NCI-H510A (cell line): ENCODE measurements at places on chromosomes 5 and 9.

GRCh38 chr5:78182838-78183237 is 111.7 kb downstream of the AP3B1 start:
- DNase-seq, result no peak

DNA sequence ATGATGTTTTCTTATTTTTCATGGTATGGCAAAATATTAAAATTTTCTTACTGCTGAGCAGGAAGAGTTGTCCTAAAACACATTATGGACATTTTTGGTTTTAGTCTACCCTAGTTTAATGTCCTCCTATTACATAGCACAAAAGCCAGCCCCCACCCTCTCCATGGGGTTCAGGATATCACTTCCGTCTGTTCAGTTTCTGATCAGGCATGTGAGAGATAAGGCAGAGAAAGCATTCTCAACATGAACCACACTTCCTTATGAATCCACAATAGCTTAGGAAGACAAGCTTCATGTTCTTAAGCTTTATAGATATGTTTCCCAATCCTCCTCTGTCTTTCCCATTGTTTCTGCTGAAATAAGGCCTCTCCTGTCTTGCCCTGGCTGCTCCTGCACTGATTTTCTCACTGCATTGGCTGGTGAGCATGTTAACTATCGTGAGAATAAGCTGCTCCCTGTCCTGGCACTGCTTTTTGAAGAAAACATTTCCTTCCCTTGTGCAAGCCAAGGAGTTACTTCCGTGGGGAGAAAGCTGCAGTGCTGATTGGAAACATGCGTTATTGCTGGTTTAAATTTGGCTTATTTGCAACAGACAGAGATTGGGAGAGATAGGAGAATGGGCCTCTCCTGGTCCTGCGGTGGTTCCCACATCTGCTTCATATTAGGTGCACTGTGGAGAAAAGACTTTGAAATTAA is 260.3 kb upstream of the RPS23 start:
- no peak for DNase-seq

DNA sequence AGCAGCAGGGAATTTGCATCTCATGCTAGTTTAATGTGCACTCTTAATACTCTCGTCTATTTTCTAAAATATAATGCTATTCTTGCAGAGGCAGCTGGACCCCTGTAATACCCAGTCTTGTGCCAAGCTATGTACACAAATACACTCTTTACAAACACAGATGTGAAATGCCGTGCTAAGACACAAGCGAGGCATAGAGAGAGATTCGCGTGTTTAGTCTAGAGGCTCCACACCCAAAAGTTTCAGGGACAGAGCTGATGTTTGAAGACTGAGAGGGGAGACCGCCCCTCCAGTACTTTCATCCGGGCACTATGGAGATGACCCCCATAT is 1.2 kb downstream of the DPYSL3 start:
- no peak for DNase-seq

GRCh38 chr9:20524776-20525175 is 97.5 kb downstream of the MLLT3 start:
- DNase-seq, result no peak

DNA sequence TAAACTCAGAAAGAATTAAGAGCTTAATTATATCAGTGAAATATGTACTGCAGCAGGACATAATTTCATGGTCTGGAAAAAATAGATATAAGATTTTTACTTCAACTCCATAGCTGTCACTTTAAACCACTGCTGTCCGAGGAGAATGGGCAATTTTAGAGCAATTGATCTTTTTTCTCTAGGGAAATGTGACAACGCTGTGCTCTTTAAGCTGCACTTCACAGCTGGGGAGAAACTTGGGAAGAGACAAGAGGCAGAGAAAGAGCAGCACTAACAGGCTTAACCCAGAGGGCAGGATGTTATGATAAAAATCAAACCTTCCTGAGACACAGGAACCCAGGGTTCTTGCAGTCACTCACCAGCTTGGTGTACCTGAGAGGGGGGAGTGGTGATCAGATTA is 92.0 kb downstream of the SPOCK1 start:
- no peak for DNase-seq

GRCh38 chr9:16637218-16637617 is 233.3 kb downstream of the BNC2 start:
- no peak for DNase-seq

- DNase-seq, result no peak
Measured at GRCh38 chr5:87770016-87770570, 357.4 kb upstream of the CCNH start.

DNA sequence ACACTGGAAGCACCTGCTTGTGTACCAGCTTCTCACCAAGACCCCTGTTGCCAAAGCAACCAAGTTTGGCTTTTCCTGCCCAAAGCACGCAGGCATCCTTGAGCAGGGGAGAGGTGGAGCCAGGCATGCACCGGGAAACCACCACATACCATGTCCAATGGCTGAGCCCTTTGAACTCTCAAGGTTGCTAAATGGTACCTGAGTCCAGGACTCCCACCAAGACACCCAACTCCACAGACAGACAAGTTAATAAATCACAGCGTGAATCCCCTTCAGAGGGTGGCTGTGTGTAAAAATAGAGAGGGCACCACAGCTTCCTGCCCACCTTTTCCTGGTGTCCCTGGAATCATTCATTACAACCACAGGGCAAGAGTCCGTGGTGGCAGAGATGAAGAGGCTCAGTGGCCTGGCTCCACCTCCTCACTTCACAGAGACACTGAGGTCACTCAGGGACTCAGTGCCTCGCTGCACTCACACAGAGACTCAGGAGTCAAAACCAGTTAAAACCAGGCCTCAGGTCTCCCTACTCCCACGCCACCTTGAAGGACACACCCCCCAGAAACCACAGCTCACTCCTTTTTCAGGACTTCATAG is 143.7 kb downstream of the C5orf15 start:
- no peak for DNase-seq
